CD4-positive, alpha-beta T cell (primary cell): ENCODE measurements at places on chromosomes 11 and 22.

DNA sequence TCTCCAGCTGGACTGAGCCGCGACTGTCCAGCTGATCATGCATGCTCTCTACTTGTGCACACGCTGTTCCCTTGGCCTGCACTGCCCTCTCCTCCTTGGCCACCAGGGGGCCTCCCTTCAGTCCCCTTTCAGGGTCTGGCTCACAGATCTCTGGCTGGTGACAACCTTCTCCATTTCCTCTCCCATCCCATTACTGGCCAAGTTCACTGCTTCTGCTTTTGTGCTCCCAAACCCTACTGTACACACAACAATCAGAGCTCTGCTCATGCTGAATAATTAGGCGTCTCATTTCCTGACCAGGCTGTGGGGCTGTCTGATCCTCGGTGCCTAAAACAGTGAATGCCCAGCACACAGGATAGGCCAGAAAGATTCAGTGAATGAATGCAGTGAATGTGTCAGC is 224.0 kb upstream of the NARS2 start:
- no peaks in the 10 kb centered on the region for H3K36me3 ChIP-seq
- H3K4me1 ChIP-seq: no peaks in the 10 kb centered on the region
- DNase-seq: no peak
- no peak overlapping the region for H3K27ac ChIP-seq
- H3K27me3 ChIP-seq: no peaks in the 10 kb centered on the region

- H3K27me3 ChIP-seq: peaks cover 71% of the 10 kb centered on the region
- DNase-seq: no peak
- no peak overlapping the region for H3K27ac ChIP-seq
- no peak overlapping the region for H3K4me3 ChIP-seq
- peaks cover 11% of the 10 kb centered on the region for H3K4me1 ChIP-seq
- H3K36me3 ChIP-seq: no peaks in the 10 kb centered on the region
These were observed 16.9 kb downstream of the LMO2 start for GRCh38 chr11:33874910-33875490.

DNA sequence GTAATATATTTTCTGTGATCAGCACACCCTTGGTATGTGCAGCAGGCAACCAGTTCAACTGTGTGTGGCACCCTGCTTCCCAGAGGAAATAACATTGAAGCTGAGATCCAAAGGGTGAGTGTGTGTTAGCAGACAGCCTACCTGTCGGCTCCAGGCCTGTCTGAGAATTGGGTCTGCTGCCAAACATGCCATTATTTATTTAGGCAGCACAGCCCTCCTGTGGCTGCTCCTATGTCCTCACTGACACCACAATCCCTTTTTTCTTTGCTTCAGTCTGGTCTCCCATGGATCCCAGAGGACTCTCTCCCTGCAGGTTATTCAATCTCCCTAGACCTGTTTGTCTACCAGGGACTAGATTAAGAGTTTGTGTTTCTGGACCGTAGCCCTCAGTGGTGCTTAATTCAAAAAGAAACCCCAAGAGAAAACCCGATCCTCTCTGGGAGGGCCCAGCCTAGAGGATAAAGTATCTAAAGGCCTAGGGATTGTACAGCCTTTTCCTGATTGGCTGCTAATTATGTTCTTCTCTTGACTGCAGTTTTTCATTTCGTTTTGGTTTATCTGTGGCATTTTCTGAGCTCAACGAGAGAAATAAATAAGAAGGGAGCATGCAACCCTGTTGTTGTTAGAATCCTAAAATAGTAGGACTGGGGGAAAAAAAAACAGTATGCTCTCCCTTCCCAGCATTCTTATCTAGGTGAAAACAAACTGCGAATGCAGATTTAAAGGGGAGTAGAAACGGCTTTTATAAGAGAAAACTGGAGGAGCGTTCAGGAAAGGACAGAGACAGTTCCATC is 24.1 kb downstream of the KCNE3 start:
- no peak overlapping the region for H3K4me3 ChIP-seq
- H3K27ac ChIP-seq: no peak overlapping the region
- H3K4me1 ChIP-seq: no peaks in the 10 kb centered on the region
- no peaks in the 10 kb centered on the region for H3K27me3 ChIP-seq

DNA sequence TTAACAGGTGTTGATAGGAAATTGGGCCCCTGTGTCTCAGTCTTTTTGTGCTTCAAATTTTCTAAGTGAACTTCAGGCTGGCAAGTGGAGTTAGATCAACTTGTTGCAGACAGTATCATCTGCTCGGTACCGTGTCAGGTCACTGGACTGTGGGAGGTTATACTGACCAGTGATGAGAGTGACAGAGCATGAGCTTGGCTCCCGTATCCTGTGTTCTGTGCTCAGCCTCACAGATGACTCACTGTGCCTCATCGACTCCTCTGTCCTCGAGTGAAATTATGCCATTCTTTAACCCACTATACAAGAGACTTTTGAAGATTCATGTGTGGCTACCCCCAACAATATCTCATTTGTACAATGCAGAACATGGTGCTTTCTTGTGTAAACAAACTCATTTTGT is 7.9 kb downstream of the GRAP2 start:
- no peaks in the 10 kb centered on the region for H3K27me3 ChIP-seq
- H3K27ac ChIP-seq: peak overlapping the region; percentile 62
- peaks cover 66% of the 10 kb centered on the region for H3K4me1 ChIP-seq
- H3K4me3 ChIP-seq: peak overlapping the region; percentile 70
- peak; percentile 59 for DNase-seq

DNA sequence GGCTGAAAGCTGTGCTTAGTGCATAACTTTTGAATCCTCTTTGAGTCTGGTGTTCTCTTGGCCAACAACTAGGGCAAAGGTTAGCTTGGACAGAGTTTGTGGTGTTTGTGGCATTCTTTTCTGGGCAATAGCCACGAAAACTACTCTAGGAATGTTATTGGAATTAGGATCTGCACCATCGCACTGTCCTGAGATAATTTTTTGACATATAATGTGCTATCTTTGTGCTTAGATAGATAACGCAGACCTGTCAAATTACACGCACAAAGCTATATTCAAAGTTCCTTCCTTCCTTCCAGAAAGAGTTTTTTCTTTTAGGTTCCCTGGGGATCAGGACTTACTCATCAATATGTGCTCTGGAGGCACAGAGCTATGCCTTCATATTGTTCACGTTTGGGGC is 166.8 kb upstream of the MTMR2 start:
- H3K36me3 ChIP-seq: peaks cover 33% of the 10 kb centered on the region
- no peak overlapping the region for H3K27ac ChIP-seq
- H3K4me3 ChIP-seq: no peak overlapping the region
- H3K27me3 ChIP-seq: no peaks in the 10 kb centered on the region
- H3K4me1 ChIP-seq: peaks cover 13% of the 10 kb centered on the region

DNA sequence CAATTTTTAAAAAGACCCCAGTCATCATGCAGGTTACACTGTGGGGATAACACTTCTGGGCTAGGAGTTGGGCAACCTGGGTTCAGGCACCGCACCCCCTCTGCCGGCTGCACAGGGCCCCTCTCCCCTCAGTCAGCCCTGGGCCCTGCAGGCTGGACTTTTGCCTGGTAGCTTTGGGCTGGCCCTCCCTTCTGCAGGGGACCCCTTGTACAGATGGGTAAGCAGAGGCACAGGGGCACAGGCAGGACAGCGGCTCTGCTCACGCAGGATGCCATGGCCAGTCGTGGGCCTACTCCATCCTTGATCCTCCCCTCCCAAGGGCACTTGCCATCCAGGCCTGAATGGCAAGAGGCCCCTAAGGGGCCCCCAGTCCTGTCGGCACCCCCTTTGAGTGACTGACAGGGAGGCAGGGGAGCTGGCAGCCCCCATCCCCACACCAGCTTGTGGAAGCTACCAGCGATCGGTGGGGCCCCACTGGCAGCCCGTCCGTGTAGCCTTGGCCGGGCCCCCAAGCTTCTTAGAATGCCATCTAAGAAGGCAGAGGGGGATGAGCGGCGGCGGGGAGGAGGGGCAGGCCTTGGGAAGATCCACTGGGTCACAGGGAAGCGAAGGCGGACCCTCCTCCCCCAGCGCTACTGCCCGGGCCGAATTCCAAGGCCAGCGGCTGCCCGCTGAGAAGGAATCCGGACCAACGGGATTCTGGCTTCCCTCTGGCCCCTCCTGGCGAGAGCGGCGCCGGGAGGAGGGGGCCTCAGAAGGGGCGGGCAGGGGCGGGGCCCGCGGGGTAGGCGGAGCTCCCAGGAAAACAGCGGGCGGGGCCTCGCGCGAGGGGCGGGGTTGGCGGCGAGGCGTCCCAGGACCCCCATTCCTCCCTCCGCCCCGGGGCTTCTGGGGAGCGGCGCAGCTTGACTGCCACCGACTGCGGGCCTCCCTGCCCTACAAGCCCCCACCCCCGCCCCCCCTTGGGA is 6.8 kb upstream of the CHKA start:
- no peak for DNase-seq
- H3K36me3 ChIP-seq: no peaks in the 10 kb centered on the region
- no peak overlapping the region for H3K27ac ChIP-seq

DNA sequence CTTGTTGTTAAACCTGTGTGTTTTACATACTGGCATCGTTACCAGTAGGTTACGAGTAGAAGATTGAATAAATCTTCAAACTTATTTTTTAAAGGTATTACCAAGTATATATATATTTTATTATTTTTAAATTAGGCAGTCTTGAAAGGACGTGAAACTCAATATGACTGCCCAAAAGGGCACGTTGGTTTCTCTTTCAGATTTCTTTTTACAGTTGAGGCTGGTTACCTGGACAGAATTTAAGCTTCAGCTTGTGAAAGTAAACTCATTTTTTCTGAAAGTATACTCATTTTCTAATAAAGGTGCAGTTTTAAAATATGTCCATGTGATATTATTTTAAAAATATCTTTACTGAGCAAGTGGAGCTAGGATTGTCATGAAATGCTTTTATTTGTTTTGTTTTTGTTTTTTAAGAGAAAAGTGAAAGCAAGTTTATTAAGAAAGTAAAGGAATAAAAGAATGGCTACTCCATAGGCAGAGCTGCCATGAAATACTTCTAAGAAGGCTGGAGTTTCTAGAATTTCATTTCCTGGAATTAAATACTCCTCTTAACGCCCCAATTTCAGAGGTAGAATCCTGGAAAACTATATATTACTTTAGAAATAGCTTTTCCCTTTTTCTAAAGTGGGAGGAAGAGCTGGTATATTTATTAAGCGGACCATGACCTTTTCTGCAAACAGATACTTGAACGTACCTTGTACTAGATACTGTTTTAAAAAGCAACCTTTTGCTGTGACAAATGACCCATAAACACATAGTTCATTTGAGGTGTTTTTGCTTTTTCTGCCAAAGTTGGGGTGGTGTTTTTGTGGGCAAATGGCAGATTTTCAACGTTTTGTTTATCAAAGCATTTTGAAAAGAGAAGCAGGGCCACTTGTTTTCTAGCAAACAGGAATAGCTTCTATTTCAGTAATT is 1.9 kb downstream of the FBXO7 start:
- H3K27me3 ChIP-seq: no peaks in the 10 kb centered on the region
- peaks cover 23% of the 10 kb centered on the region for H3K4me1 ChIP-seq
- DNase-seq: no peak
- H3K36me3 ChIP-seq: peaks cover 9% of the 10 kb centered on the region
- H3K4me3 ChIP-seq: peak overlapping the region; percentile 91

- peaks cover 6% of the 10 kb centered on the region for H3K4me1 ChIP-seq
- no peak overlapping the region for H3K4me3 ChIP-seq
- H3K27me3 ChIP-seq: no peaks in the 10 kb centered on the region
- no peak overlapping the region for H3K27ac ChIP-seq
These were observed 52.6 kb upstream of the NAV2 start for GRCh38 chr11:19660076-19660475.
